Stimulated activated CD8-positive, alpha-beta memory T cell treated with anti-CD3 and anti-CD28 coated beads, Interleukin-7, amount 100 ng/mL, for 4 hours (primary cell): ENCODE measurements at places on chromosomes 2 and 18.

GRCh38 chr2:190627448-190628412 is 21.2 kb upstream of the NAB1 start:
- no peak for DNase-seq

DNA sequence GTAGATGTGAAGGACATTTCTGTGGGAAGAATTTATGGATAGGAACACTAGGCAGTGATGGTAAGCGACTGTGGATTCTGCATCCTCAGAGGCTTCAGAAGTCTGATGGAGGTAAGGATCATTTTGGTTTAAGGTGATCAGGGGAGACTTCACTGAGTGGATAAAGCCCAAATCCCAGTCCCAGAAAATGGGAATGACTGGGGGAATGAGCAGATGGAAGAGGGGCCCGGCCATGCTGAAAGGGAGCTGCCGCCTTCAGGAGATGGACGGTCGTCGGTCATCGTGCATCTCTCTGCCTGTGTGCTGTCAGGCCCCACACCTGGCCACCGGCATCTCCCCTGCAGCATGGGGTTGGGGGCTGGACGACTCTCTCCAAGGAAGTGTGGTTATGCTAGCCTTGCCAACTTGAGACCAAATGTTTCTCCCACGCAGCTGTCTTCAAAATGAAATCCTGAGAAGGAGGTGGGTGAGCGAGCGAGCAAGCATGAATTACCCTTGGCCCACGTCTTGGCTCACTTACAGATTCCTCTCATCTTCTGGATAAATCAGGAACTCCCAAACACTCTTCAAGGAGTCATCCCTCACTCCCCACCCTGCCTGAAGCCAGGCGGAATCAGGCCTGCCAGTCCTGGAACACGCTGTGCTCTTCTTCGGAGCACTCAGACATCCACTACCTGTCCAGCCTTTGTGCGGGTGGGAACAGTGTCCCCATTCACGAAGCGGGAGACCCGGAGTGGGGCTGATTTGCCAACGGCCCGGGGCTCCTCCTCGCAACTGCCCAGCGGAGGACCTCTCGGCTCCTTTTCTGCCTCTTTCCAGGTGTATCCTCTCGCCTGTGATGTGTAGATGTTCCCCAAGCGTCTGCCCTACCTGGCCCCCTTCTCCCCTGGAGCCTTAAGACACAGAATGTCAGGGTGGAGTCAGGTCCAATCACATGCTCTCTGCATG is 85.6 kb downstream of the PRKCE start:
- DNase-seq = no peak

GRCh38 chr2:229689307-229689839 is 25.0 kb downstream of the DNER start:
- DNase-seq = no peak

- DNase-seq = no peak
Measured at GRCh38 chr2:45391866-45392265, 219.2 kb downstream of the SRBD1 start.

GRCh38 chr2:88196490-88197087 is 26.4 kb downstream of the THNSL2 start:
- DNase-seq = no peak

DNA sequence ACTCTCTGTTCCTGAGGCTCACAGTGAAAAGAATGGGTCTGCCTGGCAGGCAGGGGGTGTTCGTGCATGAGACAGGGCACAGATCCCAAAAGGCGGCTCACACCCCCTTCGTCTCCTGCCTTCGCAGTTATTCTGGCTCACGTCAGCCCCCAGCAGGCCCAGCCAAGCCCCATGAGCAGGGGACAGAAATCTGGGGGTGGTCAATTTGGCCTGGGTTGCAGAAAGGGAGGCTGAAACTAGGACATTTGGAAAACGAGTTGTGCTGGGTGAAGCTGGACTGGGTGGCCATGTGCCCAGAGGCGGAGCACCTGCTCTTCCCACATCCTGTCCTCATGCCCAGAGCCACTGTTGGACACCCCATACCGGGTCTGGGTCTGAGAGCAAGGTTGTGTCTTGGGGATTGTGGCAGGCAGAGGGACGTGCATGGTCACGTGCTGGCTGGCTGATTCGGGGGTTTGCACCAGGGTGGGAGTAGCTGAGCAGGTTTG is 99.0 kb upstream of the MCFD2 start:
- no peak for DNase-seq

- DNase-seq = no peak
Measured at GRCh38 chr2:3132466-3132865, 245.2 kb downstream of the EIPR1 start.

GRCh38 chr2:208541989-208542464 is 135.4 kb downstream of the PTH2R start:
- no peak for DNase-seq

- no peak for DNase-seq
Measured at GRCh38 chr2:85800586-85800985, 46.8 kb downstream of the ATOH8 start.
